ENCODE measurements at places on chromosomes 13 and 19.

- no peak for DNase-seq
Measured at GRCh38 chr19:13001166-13001501, 5.9 kb downstream of the NFIX start.

GRCh38 chr19:872266-872951, 12.9 kb downstream of the CFD start:
- DNase-seq, result no peak

GRCh38 chr13:106478116-106478515, 57.3 kb downstream of the EFNB2 start:
- DNase-seq, result no peak

- DNase-seq, result peak; percentile 36
Measured at GRCh38 chr13:43730642-43731041, 56.1 kb downstream of the ENOX1 start.

DNA sequence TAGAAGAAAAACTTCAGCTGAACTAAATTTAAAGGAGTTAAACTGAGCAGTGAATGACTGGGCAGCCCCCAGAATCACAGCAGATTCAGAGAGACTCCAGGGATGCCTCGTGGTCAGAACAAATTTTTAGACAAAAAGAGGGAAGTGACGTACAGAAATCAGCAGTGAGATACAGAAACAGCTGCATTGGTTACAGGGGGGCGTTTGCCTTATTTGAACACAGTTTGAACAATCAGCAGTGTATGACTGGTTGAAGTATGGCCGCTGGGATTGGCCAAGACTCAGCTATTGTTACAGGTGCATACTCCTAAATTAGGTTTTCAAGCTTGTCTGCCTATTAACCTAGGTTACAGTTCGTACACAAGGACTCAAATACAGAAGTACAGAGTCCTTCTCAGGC, 2.2 kb upstream of the SPRYD7 start:
- no peak for DNase-seq
